Vagina (tissue), 2 donors: ENCODE measurements at places on chromosomes 7 and 10. TPM values are rescaled to one million over a fixed set of nuclear protein-coding genes. Genes with fewer than 3 reads are reported as not detected.

MMP21 gene
- not detected for total RNA-seq

COL26A1 gene
- total RNA-seq = not detected

DNA sequence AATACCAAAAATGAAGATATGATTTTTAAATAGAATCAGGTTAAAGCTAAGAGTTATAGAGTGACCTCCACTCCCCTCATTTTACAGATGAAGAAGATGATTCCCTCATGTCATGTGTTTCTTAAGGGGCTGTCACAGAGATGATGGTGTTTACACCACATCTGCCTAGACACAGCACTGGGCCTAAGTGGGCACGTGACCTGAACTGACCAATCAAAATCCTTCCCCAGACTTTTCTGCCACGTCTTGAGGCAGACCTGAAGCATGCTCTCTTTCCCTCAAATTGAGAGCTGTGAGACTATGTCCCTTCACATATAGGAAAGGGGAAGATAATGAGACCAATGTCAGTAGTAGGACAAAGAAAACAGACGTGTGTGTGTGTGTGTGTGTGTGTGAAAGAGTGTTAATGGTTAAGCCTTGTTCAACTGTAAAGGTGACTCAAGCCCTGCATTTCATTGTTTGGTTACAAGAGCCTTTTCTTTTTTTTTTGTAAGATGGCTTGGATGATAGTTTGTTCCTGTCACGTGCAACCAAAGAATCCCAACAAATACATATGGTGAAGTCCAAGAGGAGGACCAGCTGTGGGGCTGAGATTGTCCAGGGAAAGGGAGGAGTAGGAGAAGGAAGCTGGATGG, 172.8 kb upstream of the AOAH start:
- no peaks in the 10 kb centered on the region for H3K4me1 ChIP-seq
- H3K27me3 ChIP-seq = no peaks in the 10 kb centered on the region

DNA sequence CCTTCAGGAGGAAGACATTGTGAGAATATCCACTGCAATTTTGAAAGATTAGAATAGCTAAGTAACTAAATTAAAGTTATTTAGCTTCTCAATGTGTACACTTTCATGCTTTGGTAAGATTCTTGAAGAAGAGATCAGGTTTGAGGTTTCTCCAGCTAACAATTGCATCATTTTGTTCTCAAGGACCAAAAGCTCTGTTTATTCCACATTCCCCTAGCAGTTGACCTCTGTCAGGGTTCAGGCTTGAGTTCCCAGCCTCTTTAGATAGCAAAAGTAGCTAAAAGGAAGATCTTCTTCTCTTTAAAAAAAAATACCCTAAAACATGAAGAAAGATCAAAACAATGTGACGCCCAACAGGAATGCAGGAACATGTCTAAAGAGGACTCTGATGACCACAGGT, 179.4 kb upstream of the IGFBP3 start:
- no peaks in the 10 kb centered on the region for H3K4me1 ChIP-seq
- H3K36me3 ChIP-seq = no peaks in the 10 kb centered on the region
- H3K27ac ChIP-seq = no peak overlapping the region
- H3K4me3 ChIP-seq = no peak overlapping the region
- H3K27me3 ChIP-seq = no peaks in the 10 kb centered on the region

GRCh38 chr7:2004841-2005725, 227.7 kb downstream of the MAD1L1 start:
- no peak for DNase-seq
- no peaks in the 10 kb centered on the region for H3K4me1 ChIP-seq
- no peaks in the 10 kb centered on the region for H3K27me3 ChIP-seq
- H3K36me3 ChIP-seq = no peaks in the 10 kb centered on the region

- no peak overlapping the region for H3K4me3 ChIP-seq
- no peaks in the 10 kb centered on the region for H3K36me3 ChIP-seq
- H3K27ac ChIP-seq = no peak overlapping the region
These were observed 106.1 kb downstream of the PRKCQ start for GRCh38 chr10:6473901-6474370.

DNA sequence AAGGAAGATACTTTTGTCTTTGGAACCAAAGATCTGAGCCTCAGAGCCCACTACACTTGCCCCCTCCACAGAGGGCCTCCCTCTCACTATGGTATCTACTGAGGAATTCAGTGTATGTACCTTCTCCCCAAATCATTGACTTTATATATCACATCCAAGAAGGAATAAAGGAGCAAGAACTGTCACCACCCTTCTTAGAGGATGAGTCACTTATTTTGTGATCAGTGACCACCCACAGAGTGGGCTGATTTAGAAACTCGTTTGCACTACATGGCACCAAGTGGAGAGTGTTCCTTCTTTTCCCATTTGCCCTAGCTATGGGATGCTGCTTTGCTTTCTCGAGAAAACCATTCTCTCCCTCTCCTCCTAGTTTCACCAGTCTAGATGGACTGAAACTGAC, 5.7 kb downstream of the TMEM243 start:
- no peaks in the 10 kb centered on the region for H3K27me3 ChIP-seq
- H3K27ac ChIP-seq = no peak overlapping the region
- no peaks in the 10 kb centered on the region for H3K36me3 ChIP-seq
- DNase-seq = no peak
- H3K4me1 ChIP-seq = peaks cover 70% of the 10 kb centered on the region

DNA sequence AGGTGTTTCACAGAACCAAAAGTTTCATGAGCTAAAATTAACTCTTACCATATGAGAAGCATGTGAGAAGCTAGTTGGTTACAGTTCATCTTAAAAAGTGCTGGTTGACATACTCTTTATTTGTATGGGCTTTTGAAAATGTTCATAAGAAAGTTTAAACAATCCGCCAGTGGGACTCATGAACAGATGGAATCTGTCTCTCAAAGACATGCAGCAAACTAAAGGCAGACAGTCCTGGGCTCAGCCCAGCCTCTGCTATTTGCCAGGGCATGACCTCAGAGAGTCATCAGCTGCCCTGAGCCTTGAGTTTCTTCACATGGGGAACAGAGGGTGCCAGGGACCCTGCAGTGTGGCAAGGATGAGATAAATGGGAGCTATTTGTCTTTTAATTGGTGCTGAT, 3.2 kb downstream of the PYROXD2 start:
- DNase-seq = no peak
- H3K27me3 ChIP-seq = no peaks in the 10 kb centered on the region
- H3K4me1 ChIP-seq = peaks cover 46% of the 10 kb centered on the region

DNA sequence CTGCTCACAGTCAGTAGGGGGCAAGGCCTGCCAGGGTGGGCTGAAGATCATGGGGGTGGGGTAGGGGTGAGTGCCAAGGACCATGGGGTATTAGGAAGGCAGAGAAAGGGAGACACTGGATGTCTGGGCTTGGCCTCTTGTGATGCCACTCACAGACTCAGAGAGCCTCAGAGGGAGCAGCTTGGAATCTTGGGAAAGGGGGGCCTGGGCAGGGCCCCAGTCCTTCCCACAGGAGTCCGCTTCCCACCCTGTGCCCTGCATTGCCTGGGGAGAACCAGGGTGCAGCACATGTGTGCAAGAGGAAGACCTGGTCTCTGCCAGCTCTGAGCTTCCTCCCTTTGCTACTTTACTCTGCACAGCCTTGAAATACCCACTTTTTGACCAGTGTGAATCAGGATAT, 4.3 kb downstream of the ADCY1 start:
- no peaks in the 10 kb centered on the region for H3K27me3 ChIP-seq
- peaks cover 19% of the 10 kb centered on the region for H3K4me1 ChIP-seq
- H3K4me3 ChIP-seq = no peak overlapping the region
- H3K36me3 ChIP-seq = no peaks in the 10 kb centered on the region
- DNase-seq = no peak
